ENCODE measurements at places on chromosomes 12 and 14.

- DNase-seq, result no peak
Measured at GRCh38 chr12:7711133-7711532, at the start of gene DPPA3. Gene DPPA3 (plus strand): TSS chr12:7711433. CDS start chr12:7711571, 138 bp downstream.

DNA sequence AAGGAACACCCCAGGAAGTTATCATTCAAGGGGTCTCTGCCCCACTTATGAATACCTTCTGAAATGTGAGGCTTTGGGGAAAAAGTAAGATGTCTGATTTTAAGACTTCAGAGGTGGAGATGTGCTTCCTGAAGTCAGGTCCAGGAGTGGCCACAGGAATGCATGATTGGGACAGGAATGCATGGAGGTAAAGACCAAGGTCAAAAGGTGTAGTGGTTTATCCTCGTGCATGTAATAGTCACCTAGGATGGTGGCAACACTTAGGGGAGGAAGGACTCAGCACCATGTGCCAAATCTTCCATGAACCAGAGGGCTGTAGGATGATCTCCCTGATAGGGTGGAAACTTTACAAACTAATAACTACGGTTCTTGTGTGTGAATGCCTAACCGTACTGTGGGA is 217.3 kb downstream of the C12orf75 start:
- no peak for DNase-seq

GRCh38 chr12:29415111-29415510 is 34.1 kb upstream of the ERGIC2 start:
- no peak for DNase-seq

DNA sequence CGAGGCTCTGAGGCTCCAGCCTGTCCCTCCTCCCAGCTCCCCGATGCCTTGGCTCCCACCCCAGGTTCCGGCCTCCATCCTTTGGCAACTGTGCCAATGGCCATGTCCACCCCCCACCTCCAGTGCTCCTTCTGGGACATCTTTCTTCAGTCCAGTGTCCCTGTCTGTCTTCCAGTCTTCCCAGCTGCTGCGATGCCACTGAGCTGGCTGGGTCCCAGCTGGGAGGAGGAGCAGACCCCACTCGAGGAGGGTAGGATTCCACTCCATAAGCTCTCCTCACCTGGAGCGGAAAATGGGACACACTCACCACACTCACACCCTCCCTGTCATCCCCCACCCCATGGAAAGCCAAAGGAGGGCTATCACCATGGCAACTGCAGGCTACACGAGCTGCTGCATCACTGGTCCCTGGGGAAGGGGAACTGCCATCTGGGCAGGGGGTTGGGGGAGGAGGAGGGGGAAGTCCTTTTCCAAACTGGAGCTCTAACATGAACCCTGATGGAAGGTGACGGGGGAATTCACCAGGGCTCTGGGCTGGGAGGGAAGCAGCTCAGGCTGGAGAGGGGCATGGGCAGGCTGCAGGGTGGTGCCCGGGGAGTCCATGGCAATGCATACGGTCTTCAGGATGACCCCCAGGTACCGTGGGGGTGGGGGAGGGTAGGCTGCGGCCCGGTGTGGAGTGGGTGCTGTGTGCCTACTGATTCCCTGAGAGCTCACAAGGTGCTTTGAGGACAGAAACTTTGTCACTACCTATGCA is 94.3 kb downstream of the LRRC74A start:
- DNase-seq, result no peak

DNA sequence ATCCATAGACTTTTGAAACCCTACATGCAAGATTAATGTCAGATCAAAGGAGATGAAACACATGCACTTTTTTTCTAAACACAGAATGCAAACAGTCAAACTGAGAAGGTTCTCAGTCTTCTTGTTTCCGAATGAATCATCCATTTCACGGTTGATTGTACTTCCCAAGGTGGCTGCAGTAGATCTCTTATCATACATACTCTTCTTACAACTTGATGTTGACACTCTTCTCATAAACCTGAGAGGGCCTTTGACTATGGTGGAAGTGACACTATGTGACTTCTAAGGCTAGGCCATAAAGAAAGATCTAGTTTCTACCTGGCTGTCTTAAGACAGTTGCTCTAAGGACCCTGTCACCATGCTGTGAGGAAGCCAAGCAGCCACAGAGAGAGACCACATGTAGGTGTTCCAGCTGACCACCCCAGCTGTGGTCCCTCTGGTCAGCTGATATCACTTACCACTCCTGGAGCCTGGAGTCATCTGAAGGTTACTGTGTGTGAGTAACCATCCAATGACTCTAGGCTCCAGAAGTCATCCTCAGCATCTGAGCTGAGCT is 67.2 kb upstream of the HMGA2 start:
- peak; percentile 4 for DNase-seq

GRCh38 chr12:64010069-64010686 is 165.7 kb downstream of the SRGAP1 start:
- peak; percentile 85 for DNase-seq

Measured in EL (cell line).